ENCODE measurements at places on chromosomes 7 and 10. TPM values are rescaled to one million over a fixed set of nuclear protein-coding genes. Genes with fewer than 3 reads are reported as not detected.

The CFAP46 gene
- total RNA-seq, result not detected

The IKZF1 gene
- 324 TPM for total RNA-seq

The TLX1 gene
- not detected for total RNA-seq

DNA sequence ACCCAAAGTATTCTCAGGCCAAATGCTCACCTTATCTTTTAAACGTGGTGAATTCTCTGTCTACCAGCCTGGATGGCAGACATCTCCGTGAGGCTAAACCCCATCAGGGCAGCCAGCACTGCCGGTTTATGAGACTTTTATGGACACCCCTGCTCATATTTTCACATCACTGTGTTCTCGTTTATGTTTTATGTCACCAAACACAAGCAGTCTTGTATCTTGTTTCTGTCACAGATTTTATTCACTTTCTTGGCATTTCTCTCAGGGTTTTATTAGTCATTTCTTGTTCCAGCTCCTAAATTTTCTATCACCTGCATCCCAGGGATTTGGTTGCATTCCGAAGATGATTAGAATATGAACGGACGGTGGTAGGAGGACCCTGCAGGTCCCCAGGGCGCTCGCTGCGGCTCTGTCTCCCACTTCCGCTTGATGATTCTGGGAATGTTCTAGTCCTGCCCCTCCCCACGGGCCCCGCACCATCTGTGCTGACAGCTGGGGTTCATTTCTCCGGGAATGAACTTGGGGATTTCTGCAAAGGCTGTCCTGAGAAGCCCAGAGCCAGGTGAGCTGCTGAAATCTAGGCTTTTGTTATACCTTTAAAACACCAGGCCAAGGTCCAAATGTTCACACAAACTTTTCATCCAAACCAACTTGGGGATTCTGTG is 217.6 kb downstream of the GFRA1 start:
- no peak overlapping the region for H3K27ac ChIP-seq
- H3K4me1 ChIP-seq, result no peaks in the 10 kb centered on the region
- H3K4me3 ChIP-seq, result no peak overlapping the region
- H3K36me3 ChIP-seq, result no peaks in the 10 kb centered on the region
- H3K27me3 ChIP-seq, result no peaks in the 10 kb centered on the region

DNA sequence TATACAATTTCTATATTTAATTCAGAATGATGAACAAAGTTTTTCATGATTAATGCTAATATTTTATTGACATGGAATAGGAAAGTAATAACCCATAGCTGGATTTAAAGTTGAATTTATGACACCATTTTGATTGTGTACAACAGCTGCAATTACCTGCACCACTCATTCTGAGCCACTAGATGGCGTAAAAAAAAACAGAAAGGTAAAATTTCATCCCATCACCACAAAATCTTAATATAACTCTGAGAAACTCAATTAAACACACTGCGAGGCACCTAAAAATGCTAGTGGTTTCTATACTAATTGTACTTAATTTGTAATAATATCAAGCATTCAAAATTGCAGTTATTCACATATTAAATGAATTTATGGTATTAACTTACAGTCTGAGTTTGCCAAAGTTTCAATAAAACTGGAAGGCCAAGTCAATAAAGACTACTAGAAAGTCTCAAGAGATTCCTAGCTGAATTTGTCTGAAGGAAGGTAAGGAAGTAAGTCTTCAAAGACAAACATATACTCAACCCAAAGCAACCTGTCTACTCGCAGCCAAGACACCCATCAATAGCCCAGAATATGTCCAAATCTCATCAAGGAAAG is 182.5 kb downstream of the SKAP2 start:
- no peak overlapping the region for H3K27ac ChIP-seq
- no peak for DNase-seq
- no peaks in the 10 kb centered on the region for H3K4me1 ChIP-seq
- peaks cover 9% of the 10 kb centered on the region for H3K27me3 ChIP-seq

- DNase-seq, result no peak
- no peaks in the 10 kb centered on the region for H3K4me1 ChIP-seq
- H3K36me3 ChIP-seq, result no peaks in the 10 kb centered on the region
- H3K27me3 ChIP-seq, result no peaks in the 10 kb centered on the region
- H3K4me3 ChIP-seq, result no peak overlapping the region
These were observed 19.6 kb upstream of the ADAM12 start for GRCh38 chr10:126407831-126408230.

- H3K36me3 ChIP-seq, result no peaks in the 10 kb centered on the region
- no peak overlapping the region for H3K4me3 ChIP-seq
- no peak overlapping the region for H3K27ac ChIP-seq
- no peak for DNase-seq
- H3K4me1 ChIP-seq, result no peaks in the 10 kb centered on the region
These were observed 57.8 kb upstream of the RAB18 start for GRCh38 chr10:27446091-27446918.

DNA sequence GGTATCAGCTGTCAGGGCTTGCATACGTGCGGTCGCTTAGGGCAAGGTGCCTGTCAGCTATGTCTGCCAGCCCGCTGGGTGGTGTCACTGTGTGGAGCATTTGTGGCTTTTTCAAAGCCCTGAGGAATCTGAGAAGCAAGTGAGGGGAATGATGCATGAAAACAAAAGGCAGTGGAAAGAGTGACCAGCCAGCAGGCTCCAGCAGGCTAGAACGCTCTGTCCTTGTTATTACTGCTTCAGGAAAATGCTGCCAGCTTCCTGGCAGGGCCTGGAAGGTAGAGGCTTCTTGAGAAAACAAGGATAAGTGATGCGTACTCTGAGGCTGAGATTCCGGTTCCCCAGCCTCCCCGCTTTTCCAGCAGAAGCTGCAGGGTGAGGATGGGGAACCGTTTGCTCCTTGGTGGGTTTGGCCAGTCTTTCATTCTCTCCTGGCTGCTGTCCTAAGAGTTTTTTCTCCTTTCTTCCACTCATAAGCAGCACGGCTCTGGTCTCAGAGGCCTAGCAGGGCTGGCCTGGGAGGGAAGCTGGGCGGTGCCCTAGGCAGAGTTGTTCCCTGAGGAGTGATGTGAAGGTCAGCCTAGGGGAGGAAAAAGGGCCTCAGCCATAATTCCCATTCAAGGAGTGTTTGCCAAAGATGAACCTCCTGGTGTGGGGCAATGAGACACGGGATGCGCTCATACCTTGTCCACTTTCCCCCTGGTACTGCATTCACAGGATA is 42.8 kb upstream of the MKLN1 start:
- no peaks in the 10 kb centered on the region for H3K4me1 ChIP-seq
- no peak overlapping the region for H3K4me3 ChIP-seq
- no peak for DNase-seq
- peaks cover 3% of the 10 kb centered on the region for H3K27me3 ChIP-seq
- peaks cover 2% of the 10 kb centered on the region for H3K36me3 ChIP-seq

- H3K4me1 ChIP-seq, result no peaks in the 10 kb centered on the region
- peaks cover 2% of the 10 kb centered on the region for H3K27me3 ChIP-seq
- no peak for DNase-seq
- H3K27ac ChIP-seq, result no peak overlapping the region
- no peak overlapping the region for H3K4me3 ChIP-seq
- no peaks in the 10 kb centered on the region for H3K36me3 ChIP-seq
These were observed 123.0 kb upstream of the JCAD start for GRCh38 chr10:30182191-30183054.

DNA sequence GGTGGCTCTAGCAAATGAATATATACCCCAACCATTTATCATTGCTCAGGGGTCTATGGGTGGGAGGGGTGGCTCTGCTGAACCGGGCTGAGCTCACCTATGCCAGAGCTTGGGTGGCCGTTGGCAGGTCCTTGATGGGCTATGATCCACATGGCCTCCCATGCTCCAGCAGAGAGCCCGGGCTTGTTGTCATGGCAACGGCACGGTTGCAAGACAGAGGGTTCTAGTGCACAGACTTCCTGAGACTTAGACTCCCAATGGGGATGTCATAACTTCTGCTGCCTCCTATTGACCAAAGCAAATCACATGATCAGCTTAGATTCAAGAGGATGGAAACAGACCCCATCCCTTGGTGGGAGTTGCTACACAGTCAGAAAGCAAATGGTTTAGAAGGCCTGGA is 36.4 kb upstream of the CARD11 start:
- no peak for DNase-seq
- no peak overlapping the region for H3K4me3 ChIP-seq
- H3K4me1 ChIP-seq, result no peaks in the 10 kb centered on the region
- no peaks in the 10 kb centered on the region for H3K36me3 ChIP-seq
- no peaks in the 10 kb centered on the region for H3K27me3 ChIP-seq
